Ovary (tissue), 10 donors: ENCODE measurements at places on chromosomes 5 and 9. TPM values are rescaled to one million over a fixed set of nuclear protein-coding genes. Genes with fewer than 3 reads are reported as not detected.

DNA sequence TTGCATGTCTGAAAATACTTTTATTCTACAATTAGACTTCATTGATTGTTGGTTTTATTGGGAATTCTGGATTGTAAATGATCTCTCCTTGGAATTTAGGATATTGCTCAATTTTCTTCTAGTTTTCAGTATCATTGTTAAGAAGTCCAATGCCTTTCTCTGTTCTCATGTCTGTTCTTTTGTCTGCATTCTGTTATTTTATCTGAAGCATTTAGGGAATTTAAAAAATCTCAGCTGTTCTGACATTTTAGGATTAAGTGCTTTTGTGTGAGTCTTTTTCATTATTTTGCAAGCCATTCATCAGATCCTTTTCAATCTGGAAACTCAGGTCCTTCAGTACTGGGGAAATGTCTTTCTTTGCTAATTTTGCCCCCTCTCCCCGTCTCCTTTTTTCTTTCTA lies 4.4 kb upstream of the FER start:
- no peak for DNase-seq

- no peak for DNase-seq
These were observed 647.3 kb upstream of the GRAMD2B start for GRCh38 chr5:125775896-125776295.

DNA sequence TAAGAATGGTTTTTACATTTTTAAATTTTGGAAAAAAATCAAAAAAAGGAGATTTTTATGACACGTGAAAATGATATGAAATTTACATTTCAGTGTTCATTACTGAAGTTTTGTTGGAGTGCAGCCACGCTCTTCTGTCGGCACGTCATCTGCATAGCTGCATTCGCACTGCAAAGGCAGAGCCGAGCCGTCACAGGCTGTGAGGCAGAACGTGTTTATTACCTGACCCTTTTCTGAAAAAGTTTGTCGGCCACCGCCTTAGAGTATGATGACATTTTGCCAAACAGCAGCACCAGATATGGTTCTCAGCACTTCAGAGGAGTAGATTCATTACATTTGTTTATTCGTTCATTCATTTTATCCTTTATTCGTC lies 24.1 kb downstream of the HRH2 start:
- no peak for DNase-seq

- DNase-seq, result no peak
These were observed 88.1 kb downstream of the OTULIN start for GRCh38 chr5:14752497-14753071.

DNA sequence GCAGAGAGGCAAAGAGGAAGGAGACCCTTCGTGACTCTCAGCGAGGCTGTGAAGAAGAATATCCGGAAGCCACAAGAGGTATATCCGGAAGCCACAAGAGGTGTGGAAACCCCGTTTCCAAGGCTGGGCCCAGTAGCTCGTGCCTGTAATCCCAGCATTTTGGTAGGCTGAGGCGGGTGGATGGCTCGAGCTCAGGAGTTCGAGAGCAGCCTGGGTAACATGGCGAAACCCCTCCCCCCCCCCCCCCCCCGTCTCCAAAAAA lies 612 bp upstream of the BBLN start:
- DNase-seq, result no peak

The TNFSF8 gene
- 1.6 TPM for total RNA-seq

The FBXW5 gene
- total RNA-seq, result 57.3 TPM
